ENCODE measurements at places on chromosomes 12 and 14.

DNA sequence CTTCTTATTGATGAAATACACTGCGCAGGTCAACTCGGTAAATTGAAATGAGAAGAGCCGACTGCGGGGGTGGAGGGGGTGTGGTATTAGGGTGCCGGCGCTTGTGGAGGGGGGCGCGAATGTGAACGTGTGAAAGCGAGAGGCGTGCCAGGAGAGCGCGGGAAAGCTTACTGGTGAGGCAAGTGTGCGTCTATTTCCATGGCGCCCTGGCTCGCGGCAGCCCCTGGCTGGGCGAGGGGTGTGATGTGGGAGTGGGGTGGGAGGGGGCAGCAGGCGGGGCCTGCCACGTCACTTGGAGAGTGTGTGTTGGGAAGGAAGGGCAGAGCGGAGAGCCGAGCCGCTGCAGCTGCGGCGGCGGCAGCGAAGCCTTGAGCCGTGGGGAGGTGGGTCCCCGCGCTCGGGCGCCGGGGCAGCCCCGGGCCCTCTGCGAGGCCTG is 88.8 kb downstream of the GALNT8 start:
- DNase-seq: no peak

DNA sequence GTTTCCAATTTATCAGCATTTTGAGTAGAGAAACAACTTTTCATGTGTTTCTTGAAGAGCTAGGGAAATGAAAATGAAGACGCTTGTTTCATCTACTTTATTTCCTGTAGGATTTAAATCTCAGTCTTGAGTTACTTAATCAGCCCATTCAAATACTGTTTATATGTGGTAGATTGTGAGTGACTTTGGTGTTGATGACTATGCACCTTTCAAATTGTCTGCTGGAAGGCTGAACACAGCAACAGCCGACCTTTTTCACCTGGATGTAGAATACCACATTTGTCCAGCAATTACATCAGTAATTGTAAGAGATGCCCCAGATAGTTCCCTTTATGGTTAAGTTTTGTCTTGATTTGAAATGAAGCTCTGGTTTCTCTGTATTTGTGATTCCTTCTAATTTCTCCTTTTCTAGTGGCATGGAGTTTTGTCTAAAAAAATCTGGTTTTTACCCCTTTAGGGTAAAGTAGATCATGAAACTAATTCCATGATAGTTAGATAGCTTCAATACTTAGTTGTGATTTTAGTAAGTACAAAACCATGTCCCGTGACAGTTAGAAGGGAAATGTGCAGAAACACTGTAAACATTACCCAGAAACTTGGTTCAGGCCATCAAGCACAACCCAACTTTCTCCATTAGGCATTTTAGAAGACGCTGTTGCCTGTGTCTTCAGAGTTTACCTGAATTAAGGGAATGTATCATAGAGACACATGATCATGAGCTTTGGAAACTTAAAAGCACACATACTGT is 165.0 kb downstream of the SRGAP1 start:
- DNase-seq: no peak

DNA sequence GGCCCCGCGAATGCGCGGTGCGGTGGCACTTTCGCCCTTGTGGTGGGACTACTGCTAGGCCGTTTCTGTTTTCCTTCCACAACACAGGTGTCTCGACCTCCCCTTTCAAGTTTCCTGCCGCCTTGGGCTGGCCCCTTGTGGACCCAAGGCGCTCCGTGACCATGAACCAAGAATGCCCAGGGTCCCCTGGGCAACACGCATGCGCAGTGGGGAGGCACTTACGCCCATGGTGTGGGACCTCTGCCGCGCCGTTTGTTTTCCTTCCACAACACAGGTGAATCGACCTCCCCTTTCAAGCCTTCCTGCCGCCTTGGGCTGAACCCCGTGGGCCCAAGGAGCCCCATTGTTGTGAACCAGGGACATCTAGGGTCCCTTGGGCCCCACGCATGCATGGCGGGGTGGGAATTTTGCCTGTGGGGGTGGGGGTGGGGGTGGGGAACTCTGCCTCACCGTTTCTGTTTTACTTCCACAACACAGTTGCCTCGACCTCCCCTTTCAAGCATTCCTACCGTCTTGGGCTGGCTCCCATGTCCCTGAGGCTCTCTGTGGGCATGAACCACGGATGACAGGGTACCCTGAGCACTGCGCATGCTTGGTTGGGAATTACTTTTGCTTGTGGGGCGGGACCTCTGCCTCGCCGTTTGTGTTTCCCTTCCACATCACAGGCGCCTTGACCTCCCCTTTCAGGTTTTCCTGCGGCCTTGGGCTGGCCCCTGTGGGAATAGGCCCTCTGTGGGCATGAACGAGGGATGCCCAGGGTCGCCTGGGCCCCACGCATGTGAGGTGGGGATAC is 355.1 kb downstream of the ALG10 start:
- no peak for DNase-seq

DNA sequence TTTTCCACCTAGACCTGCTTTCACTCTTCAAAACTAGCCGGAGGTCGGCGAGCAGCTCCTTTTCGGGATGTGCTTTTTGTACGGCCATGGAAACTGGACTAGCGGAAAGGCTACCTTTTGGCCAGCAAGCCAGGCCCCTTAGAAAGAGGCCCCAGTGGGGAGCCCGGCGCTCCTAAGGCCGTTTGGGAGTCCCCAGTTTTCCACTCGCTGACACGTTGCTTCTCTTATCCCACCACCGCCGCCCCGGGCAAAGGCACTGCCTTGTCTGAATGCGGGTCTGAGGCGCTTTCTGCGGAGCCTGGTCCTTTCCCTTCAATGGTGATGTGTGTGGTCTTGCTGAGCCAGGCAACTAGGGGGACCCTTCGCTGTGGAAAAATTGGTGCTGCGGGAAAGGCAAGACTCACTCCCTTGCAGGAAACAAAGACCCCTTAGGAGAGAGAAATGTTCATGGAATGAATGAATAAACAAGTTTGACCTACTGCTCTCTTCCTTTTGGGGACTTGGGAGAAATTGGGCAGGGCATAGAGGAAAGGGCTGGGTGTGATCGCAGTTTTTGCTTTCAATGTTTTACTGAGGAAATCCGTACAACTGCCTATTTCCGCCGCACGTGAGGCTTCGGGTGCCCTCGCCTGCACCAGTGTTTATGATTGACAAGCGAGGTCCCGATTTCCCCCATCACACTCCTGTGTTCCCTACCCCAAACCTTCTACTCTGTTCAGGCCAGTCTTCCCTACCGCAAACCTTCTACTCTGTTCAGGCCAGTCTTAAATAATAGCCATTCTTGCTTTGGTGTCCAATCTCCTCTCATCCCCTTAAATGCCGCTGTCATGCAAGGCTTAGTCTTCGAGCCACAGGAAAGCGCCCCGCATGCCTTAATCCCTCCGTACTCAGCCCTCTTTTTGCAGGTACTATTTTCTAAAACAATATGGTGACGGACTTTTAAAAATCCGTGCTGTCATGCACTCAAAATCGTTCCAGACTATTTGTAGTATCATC is 1.0 kb upstream of the SLC38A2 start:
- no peak for DNase-seq

GRCh38 chr12:132216354-132216987 is 72.2 kb downstream of the NOC4L start:
- DNase-seq: no peak

DNA sequence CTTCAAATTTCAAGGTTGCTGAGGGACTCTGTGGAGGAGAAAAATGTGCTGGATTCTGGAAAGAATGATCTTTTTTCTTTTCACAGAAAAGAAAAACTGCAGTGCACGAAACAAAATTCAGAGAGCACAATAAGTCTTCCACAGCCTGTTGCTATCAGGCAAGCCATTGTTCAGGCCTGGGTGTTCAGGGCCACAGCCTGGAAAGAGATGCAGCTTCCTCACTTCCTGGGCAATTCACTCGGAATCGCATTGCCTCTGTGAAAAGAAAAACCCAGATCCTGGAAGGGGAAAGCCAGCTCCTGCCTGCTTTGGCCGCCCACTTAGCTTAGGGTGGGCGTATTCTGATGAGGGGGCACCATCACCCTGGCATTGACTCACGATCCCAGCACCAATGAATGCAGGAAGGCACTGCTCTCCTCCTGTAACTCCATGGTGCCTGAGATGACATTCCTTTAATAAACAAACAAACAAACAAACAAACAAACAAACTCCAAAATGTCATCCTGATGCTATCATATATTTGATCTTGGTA is 863.9 kb downstream of the BCL11B start:
- no peak for DNase-seq

- no peak for DNase-seq
Observed at GRCh38 chr12:43349863-43350262, 202.1 kb downstream of the ADAMTS20 start.

- DNase-seq: no peak
Observed at GRCh38 chr12:51942501-51943000, 8.9 kb upstream of the ACVR1B start.

DNA sequence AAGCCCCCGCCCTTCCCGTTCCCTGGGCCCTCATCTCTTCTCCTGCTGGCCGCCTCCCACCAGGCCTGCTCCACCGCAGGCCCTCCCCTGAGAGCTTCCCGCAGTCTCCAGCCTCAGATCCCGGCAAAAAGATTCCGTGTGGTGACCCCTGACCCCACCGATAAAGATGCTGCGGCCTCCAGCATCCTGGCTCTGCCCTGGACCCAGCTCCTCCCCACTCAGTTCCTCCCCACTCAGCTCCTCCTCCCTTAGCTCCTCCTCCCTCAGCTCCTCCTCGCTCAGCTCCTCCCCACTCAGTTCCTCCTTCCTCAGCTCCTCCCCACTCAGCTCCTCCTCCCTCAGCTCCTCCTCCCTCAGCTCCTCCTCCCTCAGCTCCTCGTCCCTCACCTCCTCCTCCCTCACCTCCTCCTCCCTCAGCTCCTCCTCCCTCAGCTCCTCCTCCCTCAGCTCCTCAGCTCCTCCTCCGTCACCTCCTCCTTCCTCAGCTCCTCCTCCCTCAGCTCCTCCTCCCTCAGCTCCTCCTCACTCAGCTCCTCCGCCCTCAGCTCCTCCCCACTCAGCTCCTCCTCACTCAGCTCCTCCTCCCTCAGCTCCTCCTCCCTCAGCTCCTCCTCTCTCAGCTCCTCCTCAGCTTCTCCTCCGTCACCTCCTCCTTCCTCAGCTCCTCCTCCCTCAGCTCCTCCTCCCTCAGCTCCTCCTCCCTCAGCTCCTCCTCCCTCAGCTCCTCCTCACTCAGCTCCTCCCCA is 17.0 kb downstream of the NOC4L start:
- no peak for DNase-seq

DNA sequence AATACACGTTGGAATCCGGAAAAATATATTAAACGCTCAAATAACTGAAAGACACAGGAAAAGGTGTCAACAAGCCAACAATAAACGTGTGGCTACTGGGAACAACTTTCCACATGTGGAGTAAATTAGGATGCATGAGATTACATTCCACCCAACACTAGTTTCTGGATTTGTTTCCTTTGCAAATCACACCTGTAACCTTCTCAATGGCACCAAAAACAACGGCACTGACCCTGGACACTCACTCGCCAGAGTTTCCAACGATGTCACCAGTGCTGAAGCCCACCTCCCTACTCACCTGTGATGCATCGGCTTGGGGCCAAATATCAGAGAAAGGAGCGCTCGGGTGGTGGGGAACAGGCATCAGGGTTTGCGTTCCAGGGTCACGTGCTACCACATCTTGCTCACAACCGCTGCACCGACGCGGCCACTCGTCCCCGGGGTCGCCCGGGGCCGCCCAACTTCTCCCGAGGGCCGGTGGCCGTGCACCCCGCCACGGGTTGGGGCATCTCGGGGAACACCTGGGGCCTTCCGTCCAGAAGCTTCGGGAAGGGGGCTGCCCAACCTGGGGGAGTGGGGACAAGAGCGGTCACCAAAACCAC is 629 bp downstream of the PRDM4 start:
- DNase-seq: no peak

GRCh38 chr12:107474639-107475539 is 210.7 kb upstream of the PWP1 start:
- DNase-seq: no peak

DNA sequence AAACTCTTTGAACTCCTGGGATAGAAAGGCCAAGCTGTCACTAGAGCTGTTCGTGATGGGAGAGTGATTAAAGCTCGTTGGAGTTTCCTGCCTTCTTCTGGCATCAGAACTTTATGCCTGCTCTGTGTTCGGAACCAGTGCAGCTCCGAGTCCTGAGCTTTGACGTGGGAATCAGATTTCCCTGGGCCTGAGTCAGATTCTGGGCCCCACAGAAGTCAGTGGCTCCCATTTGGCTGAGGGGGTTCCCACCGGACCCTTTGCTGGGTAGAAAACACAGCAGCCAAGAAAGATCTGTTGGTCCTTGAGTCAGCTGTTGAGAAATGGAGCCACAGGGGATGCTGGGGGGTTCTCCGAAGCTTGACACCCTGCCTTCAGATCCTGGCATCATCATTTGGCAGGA is 238.0 kb downstream of the CHST11 start:
- no peak for DNase-seq

- no peak for DNase-seq
Observed at GRCh38 chr12:62426089-62426488, 40.5 kb upstream of the MON2 start.

GRCh38 chr14:81137316-81137715 is 83.4 kb downstream of the GTF2A1 start:
- DNase-seq: no peak

GRCh38 chr12:42143452-42144157 is 1.1 kb downstream of the GXYLT1 start:
- DNase-seq: no peak

GRCh38 chr12:104469066-104469465 is 12.3 kb downstream of the CHST11 start:
- DNase-seq: no peak

- no peak for DNase-seq
Observed at GRCh38 chr12:130588696-130589539, 127.2 kb downstream of the RIMBP2 start.

- no peak for DNase-seq
Observed at GRCh38 chr12:9647825-9648700, 21.4 kb upstream of the CLEC2D start.

GRCh38 chr12:68461645-68462044 is 129.5 kb upstream of the MDM1 start:
- no peak for DNase-seq

GRCh38 chr12:13386323-13387039 is 190.0 kb downstream of the EMP1 start:
- no peak for DNase-seq

GRCh38 chr14:54929556-54929955 is 26.9 kb upstream of the GCH1 start:
- no peak for DNase-seq

DNA sequence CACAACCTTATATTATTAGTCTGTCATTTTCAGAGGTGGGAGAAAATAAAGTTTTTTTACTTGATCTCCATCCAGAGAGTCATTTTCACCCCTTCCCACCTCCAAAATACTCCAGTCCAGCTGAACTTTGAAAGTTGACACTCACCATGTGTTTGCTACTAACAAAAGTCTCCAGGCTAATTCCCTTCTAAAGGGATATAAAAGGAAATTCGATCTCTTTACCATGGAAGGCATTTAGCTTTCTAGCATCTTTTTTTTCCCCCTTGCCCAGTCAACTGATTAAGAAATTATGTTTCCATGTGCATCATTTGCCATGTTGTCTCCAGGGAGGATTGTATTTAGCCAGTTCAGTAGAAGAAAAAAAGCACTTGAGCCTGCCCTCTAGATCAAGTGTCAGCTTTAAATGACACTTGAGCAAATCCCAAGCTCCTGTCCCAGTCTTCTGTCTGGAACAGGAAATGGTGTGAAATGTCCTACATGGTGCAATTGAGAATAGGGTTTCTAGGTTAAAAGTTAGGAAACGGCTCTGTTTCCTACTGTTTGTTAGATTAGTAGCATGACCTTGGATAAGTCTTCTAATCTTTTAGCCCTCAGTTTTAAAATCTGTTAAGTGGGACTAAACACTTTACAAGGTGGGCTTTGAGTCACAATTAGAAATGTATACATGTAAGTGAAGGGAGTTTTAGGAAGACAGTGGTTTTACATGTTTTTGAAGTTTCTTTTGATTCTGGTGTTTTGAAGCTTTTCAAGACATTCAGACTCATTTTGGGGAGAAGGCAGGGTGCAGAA is 67.2 kb downstream of the GNS start:
- no peak for DNase-seq

- no peak for DNase-seq
Observed at GRCh38 chr14:51228890-51229289, 11.2 kb upstream of the TMX1 start.
